Activated CD4-positive, alpha-beta T cell treated with anti-CD3 and anti-CD28 coated beads, Interleukin-2, amount 10 ng/mL, durations not matched to agents 7 days and 5 days (primary cell): ENCODE measurements at places on chromosomes 2 and 18.

DNA sequence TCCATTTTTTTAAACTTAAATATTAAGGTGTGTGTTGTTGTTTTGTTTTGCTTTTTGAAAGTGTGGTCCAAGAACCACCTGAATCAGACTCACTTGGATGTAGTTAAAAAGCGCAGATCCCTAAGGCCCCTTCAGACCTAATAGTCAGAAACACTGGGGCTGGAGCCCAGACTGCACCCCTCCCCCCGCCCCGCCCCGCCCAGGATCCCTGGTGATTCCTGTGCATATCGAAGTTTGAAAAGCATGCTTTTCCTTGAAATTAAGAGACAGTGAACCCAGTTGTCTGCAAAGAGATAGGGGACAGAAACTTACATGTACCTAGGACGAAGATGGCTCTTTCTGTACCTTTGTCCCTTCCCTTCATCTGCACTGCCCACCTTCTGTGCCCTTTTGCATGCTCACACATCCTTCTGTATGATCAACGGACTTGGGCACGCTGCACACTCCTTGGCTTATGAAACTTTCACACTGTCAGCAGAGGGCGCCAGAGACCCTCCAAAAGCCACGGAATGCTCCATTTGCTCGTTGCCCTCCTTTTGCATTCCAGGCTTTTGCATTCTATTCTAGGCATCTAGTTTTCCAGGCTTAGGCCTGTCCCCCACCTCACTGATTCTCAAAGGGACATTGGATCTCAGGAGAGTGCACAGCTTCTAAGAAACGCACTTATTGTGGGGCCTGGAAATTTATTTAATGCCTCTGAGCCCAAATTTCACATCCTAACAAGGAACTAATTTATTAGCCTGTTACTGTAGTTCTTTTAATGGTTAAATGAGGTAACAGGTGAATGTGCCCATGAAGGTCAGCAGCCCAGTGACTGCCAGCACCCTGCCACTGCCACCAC lies 32.8 kb upstream of the SLC14A1 start:
- peaks cover 46% of the 10 kb centered on the region for H3K4me1 ChIP-seq
- peak; percentile 81 for DNase-seq
- peaks cover 8% of the 10 kb centered on the region for H3K36me3 ChIP-seq

DNA sequence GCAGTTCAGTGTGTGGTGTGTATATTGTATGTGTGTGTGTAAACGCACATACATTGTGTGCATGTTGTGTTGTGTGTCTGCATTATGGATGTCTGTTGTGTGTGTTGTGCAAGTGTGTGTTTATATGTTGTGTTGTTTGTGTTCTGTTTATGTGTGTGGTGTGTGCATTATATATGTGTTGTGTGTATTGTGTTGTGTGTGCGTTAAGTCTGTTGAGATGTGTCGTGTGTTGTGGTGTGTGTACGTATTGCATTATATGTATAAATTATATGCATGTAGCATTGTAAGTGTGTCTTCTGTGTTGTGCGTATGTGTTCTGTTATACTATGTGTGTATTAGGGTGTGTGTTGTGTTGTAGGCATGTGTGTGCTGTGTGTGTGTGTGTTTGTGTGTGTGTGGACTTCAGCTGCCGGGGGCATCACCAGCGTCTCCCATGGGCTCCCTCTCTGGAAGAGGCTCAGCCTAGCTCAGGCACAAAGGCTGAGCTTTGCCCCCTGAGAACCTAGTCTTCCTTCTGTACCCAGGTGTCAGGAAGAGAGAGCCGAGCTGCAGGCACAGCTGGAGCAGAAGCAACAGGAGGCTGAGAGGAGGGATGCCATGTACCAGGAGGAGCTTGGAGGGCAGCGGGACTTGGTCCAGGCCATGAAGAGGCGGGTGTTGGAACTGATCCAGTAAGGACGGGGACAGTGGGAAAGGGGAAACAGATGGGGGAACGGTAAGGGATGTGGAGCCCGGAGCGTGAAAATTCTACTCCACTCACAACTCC lies 13.7 kb downstream of the RUFY4 start:
- H3K27me3 ChIP-seq = peaks cover 12% of the 10 kb centered on the region
- no peaks in the 10 kb centered on the region for H3K4me1 ChIP-seq
- H3K36me3 ChIP-seq = peaks cover 6% of the 10 kb centered on the region
- no peak overlapping the region for H3K27ac ChIP-seq
- no peak overlapping the region for H3K4me3 ChIP-seq
- DNase-seq = no peak

- peaks cover 93% of the 10 kb centered on the region for H3K4me1 ChIP-seq
- H3K27ac ChIP-seq = no peak overlapping the region
- no peak overlapping the region for H3K4me3 ChIP-seq
- no peaks in the 10 kb centered on the region for H3K27me3 ChIP-seq
- DNase-seq = no peak
These were observed 137.6 kb downstream of the HDAC4 start for GRCh38 chr2:239263231-239263630.

DNA sequence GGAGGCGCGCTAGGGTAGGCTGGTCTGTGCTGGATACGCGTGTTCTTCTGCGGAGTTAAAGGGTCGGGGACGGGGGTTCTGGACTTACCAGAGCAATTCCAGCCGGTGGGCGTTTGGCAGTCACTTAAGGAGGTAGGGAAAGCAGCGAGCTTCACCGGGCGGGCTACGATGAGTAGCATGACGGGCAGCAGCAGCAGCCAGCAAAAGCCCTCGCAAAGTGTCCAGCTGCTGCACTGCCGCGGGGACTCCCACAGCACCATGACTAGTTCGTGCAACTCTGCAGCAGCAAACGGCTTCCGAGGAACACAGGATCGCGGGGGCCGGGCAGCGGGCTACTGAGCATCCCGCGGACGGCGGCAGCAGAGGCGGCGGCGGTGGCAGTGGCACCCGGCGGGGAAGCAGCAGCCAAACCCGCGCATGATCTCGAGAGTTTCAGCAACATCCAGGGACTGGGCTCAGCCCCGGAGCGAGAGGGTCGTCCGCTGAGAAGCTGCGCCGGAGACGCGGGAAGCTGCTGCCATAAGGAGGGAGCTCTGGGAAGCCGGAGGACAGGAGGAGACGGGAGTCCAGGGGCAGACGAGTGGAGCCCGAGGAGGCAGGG lies 368 bp downstream of the TMEFF2 start:
- H3K36me3 ChIP-seq = no peaks in the 10 kb centered on the region
- H3K4me3 ChIP-seq = peak overlapping the region; percentile 67
- no peak for DNase-seq
- H3K4me1 ChIP-seq = peaks cover 31% of the 10 kb centered on the region
- H3K27ac ChIP-seq = no peak overlapping the region
- peaks cover 85% of the 10 kb centered on the region for H3K27me3 ChIP-seq

- H3K4me1 ChIP-seq = peaks cover 80% of the 10 kb centered on the region
- H3K27ac ChIP-seq = peak overlapping the region; percentile 100
- H3K4me3 ChIP-seq = peak overlapping the region; percentile 76
These were observed 22.5 kb upstream of the ACVR1 start for GRCh38 chr2:157898591-157898996.

DNA sequence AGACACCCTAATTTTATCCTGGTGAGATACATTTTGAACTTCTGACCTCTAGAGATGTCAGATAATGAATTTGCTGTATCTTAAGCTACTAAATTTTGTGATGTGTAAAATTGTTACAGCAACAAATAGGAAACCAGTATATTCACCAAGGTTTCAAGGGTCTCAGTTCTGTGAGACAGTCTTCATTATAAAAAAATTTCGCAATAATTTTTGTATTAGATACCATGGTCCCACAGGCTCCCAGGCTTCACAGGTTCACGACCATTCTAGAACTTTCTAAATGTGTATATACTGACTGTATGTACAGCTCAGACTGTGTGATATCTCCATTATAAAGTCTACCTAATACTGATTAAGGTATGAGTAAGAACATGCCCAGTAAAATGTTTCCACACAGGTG lies 181.4 kb downstream of the ZNF804A start:
- no peak overlapping the region for H3K27ac ChIP-seq
- no peaks in the 10 kb centered on the region for H3K27me3 ChIP-seq
- H3K4me1 ChIP-seq = no peaks in the 10 kb centered on the region
- no peak overlapping the region for H3K4me3 ChIP-seq
- no peaks in the 10 kb centered on the region for H3K36me3 ChIP-seq
- DNase-seq = no peak

DNA sequence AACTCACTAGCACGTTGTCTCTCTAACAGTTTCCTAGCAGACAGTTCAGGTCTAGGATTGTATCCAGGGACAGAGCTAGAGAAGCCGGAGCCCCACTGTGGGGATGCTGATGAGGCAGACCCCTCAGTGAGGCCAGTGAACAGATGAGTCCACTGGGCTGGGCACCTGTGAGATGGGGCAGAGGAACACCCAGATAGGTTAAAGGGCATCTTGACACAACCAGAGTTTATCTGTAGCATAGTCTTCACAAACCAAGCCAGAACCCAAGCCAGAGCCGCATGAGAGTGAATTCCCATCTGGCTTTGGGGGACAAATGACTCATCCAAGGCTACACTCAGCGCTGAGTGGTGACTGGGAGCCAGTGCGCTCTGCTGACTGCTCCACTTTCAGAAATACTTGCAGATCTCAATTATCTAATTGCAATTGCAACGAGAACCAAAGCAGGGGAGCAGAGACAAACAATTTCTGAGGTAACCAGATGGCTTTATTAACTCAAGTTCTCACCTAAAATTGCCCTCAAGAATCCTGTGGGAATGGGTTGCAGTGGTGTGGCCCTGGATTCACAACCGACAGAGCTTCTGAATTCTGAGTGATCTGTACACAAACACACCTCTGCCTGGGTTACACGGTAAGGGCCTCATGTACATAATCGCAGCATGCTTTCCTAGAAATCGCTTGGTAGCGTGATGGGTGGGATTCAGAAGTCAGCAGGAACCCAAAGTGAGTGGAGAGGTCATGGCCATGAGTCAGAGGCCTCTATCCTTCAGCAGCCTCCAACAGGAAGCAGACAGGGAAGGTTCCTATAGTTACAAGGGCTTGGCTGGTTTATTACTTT lies 48.7 kb upstream of the MSH2 start:
- H3K27me3 ChIP-seq = no peaks in the 10 kb centered on the region
- no peak overlapping the region for H3K27ac ChIP-seq
- H3K36me3 ChIP-seq = no peaks in the 10 kb centered on the region
- no peak overlapping the region for H3K4me3 ChIP-seq

GRCh38 chr2:7288484-7288883 lies 371.3 kb downstream of the RNF144A start:
- H3K27ac ChIP-seq = no peak overlapping the region
- H3K27me3 ChIP-seq = peaks cover 2% of the 10 kb centered on the region
- H3K4me3 ChIP-seq = no peak overlapping the region
- H3K4me1 ChIP-seq = no peaks in the 10 kb centered on the region
- DNase-seq = no peak

GRCh38 chr18:43581936-43582519 lies 304.7 kb upstream of the SYT4 start:
- no peaks in the 10 kb centered on the region for H3K36me3 ChIP-seq
- no peaks in the 10 kb centered on the region for H3K4me1 ChIP-seq
- peaks cover 3% of the 10 kb centered on the region for H3K27me3 ChIP-seq
- H3K4me3 ChIP-seq = no peak overlapping the region

GRCh38 chr2:142684667-142685066 lies 192.8 kb upstream of the KYNU start:
- no peaks in the 10 kb centered on the region for H3K36me3 ChIP-seq
- DNase-seq = no peak
- H3K4me3 ChIP-seq = no peak overlapping the region
- no peaks in the 10 kb centered on the region for H3K27me3 ChIP-seq
- no peak overlapping the region for H3K27ac ChIP-seq
